NCI-H1417 treated with DMSO at 0.1 percent for 48 hours (cell line): ENCODE measurements at places on chromosomes 3 and 15.

DNA sequence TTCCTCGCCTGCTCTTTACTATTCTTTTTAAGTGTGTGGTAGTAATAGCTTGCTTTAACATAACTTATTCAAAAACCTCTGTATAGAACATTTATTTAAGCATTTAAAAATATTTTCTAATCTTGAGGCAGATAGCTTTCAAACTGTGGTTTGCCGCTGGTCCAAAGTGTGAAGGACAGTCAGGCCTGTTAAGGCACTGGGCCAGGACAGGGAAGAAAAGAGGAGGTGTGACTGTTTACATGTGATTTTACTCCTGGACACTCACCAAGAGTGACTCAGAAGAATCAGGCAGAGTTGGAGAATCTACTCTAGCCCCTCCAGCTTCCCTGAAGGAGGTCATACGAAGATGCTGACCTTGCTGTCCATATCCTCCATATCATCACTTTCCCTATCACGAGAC, 44.7 kb downstream of the CEP152 start:
- no peak for DNase-seq

DNA sequence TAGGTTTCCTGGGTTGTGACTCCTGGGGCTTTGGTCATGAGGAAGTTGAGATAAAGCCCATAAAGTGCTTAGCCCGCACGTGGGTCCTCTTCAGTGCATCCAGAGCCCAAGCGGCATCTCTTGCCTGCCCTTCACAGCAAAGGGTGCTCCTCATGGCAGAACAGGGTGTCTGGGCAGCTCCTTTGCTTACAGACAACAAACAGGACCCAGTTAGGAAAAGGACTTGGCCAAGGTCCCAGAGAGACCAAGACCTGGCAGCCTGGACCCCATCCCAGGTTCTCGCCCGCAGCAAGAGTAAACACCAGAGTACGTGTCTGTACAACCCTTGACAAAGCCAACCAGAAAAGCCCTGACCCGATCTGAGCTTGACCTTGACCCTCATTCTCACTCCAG, 27.0 kb downstream of the ALS2CL start:
- no peak for DNase-seq

DNA sequence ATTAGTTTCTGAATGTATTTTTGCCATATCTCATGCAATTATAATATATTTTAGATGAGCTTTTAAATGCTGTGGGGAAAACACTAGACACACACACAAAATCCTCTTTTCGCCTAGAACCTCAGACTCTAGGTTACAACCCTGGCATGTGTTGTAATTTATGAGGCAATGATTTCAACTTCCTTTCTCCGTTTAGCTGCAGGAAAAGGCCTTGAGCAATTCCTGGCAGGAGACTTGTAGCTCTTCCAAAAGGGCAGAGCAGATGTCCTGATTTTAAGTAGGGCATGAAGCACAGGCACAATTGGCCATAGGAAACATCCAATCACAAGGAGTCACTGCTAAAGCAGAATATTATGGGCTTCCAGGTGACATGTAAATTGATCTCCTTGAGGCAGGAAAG, 82.0 kb downstream of the GPR156 start:
- DNase-seq, result no peak

GRCh38 chr15:23072633-23073032, 33.3 kb upstream of the TUBGCP5 start:
- no peak for DNase-seq

DNA sequence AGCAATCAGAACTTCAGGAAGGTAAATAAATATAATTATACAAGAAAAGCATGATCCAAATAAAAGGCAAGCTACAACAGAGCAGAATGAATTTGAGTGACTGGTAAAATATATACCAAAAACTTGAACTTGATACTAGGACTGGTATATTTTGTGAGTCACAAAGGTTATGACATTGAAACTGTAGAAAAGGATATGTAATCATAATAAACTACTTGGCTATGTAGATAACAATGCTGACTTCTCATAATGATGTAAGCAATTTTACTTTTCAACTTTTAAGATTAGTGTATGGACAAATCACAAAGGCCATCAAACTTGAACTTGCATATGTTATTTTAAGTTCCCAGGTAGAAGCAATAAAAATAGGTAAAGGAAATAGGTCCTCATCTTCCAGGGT, 384.5 kb upstream of the NECTIN3 start:
- no peak for DNase-seq

- no peak for DNase-seq
Observed at GRCh38 chr3:179450901-179451264, 387 bp downstream of the GNB4 start.

DNA sequence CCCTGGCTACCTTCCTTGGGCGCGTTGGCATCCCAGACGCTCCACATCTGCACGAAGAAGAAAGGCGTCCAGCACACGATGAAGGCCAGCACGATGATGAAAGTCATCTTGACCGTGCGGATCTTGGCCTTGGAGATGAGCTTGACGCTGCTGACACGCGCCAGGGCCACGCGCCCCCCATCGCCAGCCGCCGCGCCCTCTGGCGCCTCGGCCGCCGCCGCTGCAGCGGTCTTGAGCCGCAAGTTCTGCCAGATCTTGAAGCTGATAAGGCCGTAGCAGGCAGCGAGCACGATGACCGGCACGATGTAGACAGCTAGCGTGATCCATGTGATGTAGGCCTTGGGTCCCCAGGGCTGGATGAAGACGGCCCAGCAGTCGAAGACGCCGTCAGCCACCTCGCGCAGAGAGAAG, 2.2 kb downstream of the OXTR start:
- no peak for DNase-seq

DNA sequence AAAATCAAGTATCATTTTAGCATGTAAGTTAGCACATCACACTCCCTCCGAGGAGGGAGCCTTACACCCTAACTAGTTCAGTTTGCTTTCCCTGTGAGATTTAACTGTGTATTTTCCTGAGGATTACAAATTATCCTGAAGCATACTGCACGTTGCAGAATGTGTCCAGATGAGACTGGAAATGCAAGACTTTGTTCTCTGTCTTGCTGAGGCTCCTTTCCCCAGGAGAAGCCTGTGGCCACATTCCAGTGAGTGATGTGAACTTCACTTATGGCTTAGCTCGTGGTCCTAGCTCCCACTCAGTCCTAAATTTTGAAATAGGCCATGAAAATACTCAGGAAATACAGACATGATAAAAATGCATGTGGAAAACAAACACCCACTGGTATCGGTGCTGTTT, 23.7 kb downstream of the PDZRN3 start:
- no peak for DNase-seq

GRCh38 chr3:169117264-169117663, 546.2 kb downstream of the MECOM start:
- DNase-seq, result no peak

DNA sequence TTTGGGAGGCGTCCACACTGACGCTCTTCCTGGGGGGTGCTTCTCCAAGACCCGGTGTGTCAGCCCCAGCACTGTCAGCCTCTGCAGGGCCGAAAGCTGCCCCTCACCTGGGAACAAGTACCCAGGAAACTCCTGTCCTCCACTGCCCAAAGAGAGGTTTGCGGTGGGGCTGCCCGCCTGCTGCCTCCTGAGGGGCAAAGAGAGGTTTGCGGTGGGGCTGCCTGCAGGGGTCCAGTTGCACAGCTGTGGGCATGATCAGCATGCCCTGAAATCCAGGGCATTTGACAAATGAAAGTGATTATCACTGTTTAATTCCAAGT, 15.1 kb upstream of the SNRPA1 start:
- no peak for DNase-seq

GRCh38 chr3:122066331-122067213, 11.4 kb downstream of the CD86 start:
- no peak for DNase-seq

DNA sequence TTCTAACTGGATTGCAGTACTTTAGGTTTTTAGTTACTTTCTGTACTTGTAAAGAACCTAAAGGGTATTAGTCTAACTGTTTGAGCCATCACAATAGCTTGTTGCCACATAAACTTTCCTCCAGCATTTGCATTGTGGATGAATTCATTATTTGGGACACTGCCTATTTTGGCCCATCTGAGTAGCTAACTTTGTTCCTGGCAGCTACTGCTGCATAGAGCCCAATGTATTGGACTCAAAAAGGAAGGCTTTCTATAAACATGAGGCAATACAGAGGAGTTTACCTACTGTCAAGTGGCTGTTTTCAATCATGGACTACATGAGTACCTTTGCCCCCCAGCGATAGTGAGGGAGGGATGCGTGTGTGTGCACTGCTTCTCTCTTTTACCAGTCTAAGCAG, 1.9 kb downstream of the ROBO2 start:
- no peak for DNase-seq

- DNase-seq, result no peak
Observed at GRCh38 chr3:82509106-82509842, 747.8 kb upstream of the GBE1 start.

- no peak for DNase-seq
Observed at GRCh38 chr3:159732172-159733111, 256.2 kb upstream of the IL12A start.

- DNase-seq, result no peak
Observed at GRCh38 chr3:10647376-10647775, 142.0 kb upstream of the ATP2B2 start.

- DNase-seq, result no peak
Observed at GRCh38 chr15:75921732-75922703, 18.3 kb downstream of the FBXO22 start.

DNA sequence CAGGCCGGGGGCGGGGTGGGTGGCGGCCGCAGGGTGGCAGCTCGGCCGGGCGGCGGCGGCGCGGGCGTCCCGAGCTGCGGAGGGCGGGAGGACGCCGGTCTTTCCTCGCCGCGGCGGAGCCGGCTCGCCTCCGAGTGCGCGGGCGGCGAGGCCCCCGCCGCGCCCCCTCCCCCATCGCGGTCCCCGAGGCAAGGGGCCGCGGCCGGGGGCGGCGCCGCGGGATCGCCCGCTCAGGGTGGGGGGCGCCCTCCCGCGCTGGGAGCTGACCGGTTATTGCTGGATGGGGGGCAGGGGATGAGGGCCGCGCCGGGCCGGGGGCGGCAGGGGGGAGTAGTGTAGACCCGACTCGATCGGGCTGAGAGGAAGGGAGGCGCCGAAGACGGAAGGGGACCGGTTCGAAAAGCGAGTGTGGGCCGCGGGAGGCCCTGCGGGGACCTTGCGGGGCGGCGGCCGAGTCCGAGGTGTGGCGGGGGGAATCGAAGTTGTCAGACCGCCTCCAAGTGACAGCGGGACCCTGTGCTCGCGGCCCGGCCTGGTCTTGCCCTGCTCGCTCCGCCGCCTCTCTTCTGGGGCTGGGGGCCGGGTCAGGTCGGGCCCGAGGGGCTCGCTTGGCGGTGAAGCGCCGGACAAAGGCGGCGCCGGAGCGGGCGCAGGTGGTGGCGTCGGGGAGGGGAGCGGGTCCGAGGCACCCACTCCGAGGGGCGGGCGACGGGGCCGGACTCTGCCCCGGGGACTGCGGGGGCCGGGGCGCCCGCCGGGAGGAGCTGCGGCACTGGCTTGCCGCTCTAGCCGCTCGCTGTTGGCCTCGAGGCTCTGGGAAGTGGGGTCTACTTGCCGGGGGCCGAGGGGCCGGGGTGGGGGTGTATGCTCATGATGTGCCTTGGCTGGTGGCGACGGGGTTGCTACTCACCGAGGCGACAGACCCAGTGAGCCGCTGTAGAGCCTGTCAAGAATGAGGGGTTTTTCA, 1.1 kb downstream of the BAHD1 start:
- no peak for DNase-seq

DNA sequence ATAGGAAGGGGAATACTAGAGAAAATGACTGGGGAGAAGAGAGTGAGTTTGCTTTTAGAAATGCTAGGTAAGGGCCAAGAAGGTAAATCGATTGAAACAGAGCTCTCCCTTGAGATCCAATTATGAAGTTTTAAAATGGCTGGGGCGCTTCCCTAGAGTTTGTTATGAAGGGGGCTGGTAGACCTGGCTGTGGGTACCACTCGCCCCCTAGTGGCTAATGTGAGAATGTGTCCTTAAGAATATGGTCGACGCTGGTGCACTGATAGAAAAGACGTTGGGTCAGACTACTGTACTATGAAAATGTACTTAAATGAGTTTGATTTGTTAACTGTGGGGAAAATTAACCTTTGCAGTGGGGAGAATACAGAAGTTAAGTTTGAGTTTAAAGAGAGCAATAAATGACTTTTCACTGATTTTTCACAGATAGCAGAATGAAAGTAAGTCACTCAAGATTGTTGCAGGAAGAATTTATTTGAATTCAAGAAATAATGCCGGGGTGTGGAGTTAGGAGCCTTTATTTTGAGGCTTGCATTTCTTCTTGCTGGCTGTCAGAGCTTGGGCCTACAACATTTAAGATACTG, 9.2 kb downstream of the TMPRSS7 start:
- DNase-seq, result peak; percentile 80

DNA sequence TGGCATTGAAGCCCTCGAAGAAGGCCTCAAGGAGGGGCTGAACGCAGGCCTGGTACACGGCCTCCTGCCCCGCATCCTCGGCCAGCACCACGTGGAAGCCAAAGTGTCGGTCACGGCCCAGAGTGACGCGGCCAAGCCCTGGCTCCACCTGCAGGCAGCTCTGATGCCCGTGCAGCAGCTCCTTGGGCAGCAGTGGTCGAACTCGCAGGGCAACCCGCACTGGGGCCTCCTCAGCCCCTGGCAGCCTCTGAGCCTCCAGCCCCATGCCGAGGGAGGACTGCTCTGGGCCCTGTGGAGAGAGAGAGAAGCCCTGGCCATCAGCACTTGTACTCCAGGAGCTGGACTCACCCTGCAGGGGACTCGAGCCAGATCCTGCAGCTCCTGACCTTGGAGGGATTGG, 2.6 kb downstream of the KIF7 start:
- DNase-seq, result no peak

DNA sequence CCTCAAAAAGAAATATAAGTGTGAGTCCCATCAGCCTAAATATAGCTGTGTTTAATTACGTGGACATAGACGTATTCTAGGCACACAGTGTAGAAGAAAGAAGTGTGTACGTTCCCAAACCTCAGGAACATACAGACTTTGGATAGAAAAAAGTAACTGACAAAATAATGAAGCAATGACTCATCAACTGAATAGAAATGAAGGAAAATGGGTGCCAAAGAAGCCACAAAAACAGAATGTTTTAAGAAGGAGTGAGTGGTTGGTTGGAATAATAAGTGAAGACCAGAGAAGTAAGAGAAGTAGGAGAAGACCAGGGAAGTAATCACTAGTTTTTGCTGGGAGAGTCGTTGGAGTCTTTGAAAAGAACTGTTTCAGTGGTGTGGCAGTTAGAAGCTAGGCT, 518.1 kb downstream of the ROBO1 start:
- DNase-seq, result no peak

DNA sequence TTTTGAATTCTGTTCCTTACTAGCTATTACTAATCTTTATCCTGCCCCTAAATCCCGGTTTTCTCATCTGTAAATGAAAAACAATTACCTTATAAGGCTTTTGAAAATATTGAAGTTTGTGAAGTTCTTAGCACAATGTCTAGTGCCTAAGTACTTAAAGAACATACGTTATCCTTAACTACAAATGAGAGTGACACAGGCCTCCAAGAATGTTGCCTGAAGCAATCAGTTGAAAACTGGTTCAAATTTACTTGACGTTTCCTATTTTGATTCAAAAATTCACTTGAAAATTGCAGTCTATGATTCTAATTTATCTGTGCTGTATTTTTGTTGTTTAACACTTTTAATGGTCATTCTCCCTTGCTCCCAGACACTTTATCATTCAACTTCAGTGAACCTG, 3.2 kb downstream of the SENP7 start:
- DNase-seq, result no peak

GRCh38 chr3:51381333-51381705, 3.8 kb upstream of the MANF start:
- no peak for DNase-seq
